ENCODE measurements at places on chromosomes 6 and 20.

DNA sequence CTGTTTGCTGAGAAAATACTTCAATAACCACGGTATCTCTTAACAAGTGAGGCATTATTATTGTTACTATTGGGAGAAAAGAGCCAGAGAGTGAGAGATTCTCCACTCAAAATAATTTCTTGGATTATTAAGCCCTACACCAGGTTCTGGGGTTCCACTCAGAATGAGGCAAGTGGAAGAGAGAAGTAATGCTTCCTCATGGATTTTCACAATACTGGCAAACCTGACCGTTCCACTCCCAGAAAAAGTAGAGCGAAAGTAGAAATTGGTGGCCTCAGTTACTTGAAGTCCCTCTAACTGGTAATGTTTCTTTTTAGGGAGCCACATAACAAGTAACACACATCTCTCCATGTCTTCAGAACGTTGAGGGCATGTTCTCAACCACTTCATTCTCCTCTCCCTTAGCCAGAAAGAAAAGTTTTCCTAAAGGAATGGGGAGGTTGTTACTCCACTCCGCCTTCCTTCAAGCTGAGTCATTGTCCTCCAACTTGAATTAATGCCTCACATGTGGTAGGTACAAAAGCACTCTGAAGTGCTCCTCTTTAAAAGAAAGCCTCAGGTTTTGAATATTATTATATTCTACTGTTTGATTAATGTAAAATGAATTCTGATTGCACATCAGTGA is 1.9 kb downstream of the BAG2 start:
- DNase-seq = no peak

GRCh38 chr20:8709627-8710026 is 359.3 kb upstream of the PLCB4 start:
- DNase-seq = no peak

DNA sequence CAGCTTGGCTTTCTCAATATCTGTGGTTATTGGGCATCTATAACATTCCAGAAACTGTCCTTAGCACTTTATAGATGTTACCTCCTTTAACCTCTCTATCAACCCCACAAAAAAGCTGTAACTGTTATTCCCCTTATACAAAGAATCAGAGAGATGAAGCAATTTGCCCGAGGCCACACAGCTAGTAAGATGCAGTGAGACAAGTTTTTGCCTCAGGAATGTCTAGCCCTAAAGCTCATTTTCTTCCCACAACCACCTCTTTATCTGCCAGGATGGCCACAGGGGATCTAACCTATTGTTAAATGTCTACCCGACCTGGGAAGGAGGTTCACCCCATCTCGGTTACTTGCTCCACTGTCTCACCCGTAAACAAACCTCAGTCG is 31.9 kb upstream of the TCP11 start:
- no peak for DNase-seq

- no peak for DNase-seq
These were observed 22.6 kb upstream of the ULBP3 start for GRCh38 chr6:150091476-150091875.

- no peak for DNase-seq
These were observed 48.5 kb downstream of the TRIM27 start for GRCh38 chr6:28875191-28875747.

GRCh38 chr6:137661601-137662000 is 167.4 kb upstream of the OLIG3 start:
- peak; percentile 11 for DNase-seq

- no peak for DNase-seq
These were observed 83.8 kb upstream of the ELOVL5 start for GRCh38 chr6:53432318-53433161.

DNA sequence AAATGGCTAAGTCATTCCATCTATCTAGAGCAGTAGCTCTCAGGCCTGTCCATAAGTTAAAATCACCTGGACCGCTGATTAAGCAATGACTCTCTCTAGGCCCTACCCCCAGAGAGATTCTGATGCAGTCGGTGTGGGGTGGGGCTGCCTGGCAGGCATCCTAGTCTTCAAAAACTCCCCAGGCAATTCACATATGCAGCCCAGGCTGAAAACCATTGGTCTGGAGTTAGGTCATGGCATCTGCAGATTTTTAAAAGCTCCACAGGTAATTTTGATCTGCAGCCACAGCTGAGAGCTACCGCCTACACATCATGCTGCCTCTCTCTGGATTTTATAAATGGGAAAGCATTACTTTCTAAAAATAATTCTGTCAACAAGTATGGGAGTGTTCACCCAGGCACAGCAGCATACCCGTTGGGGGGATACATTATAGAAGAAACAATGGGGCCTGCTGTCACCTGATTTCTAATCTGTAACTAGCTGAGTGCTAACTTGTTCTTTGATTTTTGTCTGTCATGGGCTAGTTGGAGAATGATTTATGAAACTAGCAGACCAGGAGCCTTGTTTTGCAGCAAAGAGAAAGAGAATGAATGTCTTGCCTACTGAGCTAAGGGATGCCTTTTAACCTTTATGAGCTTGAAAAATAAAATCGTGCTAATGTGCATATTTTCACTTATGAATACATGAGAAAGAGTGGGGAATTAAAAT is 44.1 kb upstream of the ATXN1 start:
- no peak for DNase-seq

DNA sequence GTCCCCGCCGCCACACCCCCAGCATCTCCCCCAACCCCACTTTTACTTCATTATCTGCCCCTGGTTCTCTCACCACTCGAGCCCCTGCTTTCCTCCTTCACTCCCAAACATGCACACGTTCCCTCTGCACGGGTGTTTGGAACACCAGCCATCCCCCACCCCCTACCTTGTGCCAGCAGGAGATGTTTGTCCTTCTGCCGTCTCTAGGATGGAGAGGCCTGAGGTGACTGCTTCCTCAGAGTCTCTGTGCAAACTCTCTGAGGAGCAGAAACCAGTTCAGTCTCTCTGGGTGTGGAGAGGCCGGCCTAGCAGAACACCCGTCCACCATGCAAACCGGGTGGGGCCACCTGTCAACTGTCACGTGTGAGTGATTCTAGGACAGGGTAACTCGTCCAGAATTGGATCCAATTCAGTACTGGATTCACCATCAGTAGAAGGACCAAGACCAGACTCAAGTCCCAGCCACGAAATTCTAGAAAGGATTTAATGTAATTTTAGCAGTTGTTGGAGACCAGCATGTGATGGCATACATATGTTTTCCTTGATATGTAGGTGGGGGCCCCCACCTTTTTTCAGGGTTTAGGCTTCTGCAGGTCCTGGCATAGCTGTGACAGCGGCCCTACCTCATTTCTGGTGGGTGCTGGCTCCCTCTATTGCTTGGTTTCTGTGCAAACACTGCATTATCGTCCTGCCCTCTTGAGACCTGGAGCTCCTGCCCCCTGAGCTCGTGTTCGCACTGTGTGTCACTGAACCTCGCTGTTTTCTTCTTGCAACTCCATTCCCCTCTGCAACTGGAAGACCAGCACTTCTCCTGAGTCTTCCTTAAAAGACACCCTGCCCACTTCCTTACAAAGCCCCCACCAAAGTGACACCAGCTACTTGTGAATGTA is at the start of gene RAET1E:
Gene RAET1E (minus strand): TSS at position 259 of the 890 bp plus-strand sequence. CDS start 7,212 bp downstream, outside the sequence.
- DNase-seq = no peak

DNA sequence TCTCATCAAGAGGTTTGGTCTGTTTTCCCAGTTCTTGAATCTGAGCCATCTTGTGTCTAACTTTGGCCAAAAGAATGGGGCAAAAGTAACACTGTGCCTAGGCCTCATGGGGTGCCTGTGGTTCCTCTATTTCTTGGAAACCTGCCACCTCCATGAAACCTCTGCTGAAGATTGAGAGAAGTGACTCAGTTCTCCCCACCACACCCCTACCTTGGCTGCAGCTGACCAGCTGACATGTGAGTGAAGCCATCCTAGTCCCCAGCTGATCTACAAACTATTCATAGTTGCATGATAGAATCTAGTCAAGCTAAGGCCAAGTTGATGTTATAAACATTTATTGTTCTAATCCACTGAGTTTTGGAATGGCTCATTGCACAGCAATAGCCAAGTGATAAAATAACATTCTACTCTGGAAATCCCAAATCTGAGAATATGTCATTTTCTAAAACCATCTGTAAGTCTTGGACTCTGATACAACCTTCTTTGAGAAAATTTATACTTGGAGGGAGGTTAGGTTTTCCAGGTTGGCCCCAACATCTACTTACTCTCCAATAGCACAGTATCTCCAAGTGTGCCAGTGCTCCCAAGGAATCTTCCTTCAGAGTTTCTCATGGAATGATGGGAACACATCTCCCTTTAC is 107.0 kb upstream of the SMLR1 start:
- no peak for DNase-seq

DNA sequence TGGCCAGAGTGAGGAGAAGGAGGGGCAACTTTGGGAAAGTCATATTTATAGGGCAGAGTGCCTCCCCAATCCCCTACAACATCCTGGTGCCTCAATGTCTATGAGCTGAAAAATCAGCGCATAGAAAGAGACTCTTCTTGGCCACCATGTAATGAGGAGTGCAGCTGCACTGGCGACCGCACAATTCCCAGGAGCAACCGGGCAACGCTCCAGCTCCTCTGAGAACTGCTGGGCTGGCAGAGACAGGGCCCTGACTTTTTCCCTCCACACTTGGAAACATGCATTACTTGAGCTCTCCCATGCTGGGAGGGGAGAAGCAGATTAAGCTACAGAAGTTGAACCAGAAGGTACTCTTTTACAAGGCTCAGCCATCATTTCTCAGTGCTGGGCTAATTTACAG is 31.4 kb upstream of the MARCKS start:
- no peak for DNase-seq

DNA sequence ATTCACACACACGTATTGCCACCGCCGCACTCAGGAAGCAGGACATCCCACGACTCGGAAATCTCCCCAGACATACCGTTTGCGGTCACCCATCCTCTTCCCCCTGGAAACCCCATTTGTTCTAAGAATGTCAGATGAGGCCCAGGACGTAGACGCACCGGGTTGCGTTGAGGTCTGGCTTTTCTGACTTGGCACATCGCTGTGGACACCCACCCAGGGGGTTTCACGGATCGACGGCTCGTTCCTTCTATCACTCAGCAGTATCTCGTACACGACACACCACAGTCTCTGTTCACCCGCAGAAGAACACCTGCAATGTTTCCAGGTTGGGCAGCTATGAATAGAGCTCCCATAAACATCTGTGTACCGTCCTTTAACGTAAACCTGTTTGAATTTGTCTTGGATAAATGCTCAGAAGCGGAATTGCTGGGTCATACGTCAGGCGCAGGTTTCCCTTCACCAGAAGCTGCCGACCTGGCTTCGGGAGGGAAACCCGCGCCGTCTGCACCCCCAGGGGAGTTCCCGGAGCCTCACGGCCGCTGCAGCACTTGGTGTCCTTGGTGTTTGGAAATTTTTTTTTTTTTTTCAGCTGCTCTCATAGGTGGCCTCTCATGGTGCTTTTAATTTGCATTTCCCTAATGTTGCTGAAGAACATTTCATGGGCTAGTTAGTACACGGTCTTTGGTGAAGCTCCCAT is 9.3 kb upstream of the EEF1A2 start:
- DNase-seq = no peak

- no peak for DNase-seq
These were observed 81.8 kb upstream of the CNKSR3 start for GRCh38 chr6:154592199-154592860.

DNA sequence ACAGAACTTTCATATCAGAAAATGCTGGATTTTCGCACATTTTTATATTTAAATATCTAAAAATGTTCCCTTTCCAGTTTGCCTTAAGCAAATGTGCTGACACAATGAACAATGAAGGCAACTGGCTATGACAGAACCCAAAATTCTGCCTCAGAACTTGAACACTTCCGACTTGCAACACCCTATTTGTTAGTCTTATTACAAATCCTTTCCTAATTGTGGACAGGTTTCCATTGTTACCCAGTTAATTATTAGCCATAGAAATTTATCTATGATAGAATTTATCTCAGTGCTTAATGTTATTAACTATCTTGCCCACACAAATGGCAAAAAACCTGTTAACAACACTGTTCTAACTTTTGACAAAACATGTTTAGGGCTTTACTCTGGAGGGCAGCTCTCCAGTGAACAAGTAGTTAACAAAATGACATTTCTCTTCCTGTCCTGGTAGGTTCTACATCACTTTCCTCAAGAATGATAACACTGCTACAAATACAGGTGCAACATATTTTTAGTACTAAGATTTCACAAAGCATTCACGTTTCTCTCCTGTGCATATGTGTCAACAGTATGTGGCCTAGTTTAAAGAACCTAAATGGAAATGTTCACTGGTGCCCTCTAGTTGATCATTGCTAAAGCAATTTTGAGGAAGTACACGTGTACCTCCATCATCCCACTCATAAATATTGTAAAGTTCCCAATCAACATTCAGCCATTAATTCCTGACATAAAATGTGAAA is 58.4 kb downstream of the HIVEP2 start:
- no peak for DNase-seq

DNA sequence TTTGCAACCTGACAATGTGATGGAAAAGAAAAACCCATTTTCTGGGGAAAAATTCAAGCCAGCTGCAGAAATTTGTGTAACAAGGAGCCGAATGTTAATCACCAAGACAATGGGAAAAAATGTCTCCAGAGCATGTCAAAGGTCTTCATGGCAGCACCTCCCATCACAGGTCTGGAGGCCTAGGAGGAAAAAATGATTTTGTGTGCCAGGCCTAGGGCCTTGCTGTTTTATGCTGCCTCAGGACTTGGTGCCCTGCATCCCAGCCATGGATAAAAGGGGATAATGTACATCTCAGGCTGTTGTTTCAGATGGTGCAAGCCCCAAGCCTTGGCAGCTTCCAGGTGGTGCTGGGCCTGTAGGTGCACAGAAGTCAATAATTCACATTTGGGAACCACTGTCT is 747.7 kb downstream of the C6orf118 start:
- no peak for DNase-seq

- DNase-seq = no peak
These were observed 228.6 kb downstream of the KCNQ5 start for GRCh38 chr6:72850469-72850868.

DNA sequence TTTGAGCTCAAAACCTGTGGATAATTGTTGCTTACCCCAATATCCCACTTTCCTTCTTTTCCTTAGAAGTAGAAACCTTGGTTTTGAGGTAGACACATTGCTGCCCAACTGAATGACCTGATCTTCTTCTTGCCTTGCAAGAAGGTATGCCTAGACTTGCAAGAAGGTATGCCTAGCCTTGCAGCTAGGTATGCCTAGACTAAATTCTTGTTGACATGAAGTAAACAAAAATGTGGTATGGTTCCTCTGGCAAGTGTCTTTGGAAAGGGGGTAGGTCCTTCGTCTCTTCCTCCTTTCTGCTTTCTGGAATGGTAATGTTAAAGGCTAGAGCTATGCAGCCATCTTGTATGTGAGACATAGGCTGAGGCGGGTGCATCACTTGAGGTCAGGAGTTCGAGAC is 129.2 kb downstream of the GMPR start:
- no peak for DNase-seq

GRCh38 chr6:159760602-159761057 is 1.2 kb upstream of the ACAT2 start:
- peak; percentile 16 for DNase-seq

- peak; percentile 61 for DNase-seq
These were observed 580 bp downstream of the VEGFA start for GRCh38 chr6:43770372-43771209.

DNA sequence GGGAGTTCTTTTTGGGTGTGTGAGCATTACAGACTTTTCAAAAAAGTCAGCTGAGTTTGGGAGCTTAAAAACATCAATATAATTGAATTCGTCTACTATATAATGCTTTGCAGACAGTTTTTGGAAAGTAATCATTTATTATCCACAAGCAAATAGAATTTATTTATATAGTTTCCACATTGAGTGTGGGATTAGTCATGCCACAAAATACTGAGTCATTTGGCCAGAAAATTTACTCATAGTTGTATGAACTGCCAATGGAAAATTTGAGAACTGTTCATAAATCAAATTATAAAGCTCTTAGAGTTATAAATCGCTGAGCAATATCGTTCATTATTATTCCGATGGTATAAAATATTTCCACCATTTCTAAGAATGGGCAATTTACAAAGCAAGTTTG is 5.0 kb downstream of the BEND6 start:
- no peak for DNase-seq

- no peak for DNase-seq
These were observed 112.7 kb downstream of the ISM1 start for GRCh38 chr20:13333793-13334192.

Measured in endothelial cell (in vitro differentiated cells).